ENCODE measurements at places on chromosomes 16 and 17. TPM values are rescaled to one million over a fixed set of nuclear protein-coding genes. Genes with fewer than 3 reads are reported as not detected.

Gene IGSF6
- total RNA-seq: 0.23 TPM

Gene CNTNAP1
- 20.4 TPM for total RNA-seq

Gene KRT32
- total RNA-seq: 0.72 TPM

Gene NAE1
- 70.7 TPM for total RNA-seq

Gene NATD1
- 2.8 TPM for total RNA-seq

Data from Panc1 (cell line).